ENCODE measurements at places on chromosomes 5 and 9.

GRCh38 chr9:123440256-123440655 is 84.3 kb downstream of the CRB2 start:
- no peak for DNase-seq

DNA sequence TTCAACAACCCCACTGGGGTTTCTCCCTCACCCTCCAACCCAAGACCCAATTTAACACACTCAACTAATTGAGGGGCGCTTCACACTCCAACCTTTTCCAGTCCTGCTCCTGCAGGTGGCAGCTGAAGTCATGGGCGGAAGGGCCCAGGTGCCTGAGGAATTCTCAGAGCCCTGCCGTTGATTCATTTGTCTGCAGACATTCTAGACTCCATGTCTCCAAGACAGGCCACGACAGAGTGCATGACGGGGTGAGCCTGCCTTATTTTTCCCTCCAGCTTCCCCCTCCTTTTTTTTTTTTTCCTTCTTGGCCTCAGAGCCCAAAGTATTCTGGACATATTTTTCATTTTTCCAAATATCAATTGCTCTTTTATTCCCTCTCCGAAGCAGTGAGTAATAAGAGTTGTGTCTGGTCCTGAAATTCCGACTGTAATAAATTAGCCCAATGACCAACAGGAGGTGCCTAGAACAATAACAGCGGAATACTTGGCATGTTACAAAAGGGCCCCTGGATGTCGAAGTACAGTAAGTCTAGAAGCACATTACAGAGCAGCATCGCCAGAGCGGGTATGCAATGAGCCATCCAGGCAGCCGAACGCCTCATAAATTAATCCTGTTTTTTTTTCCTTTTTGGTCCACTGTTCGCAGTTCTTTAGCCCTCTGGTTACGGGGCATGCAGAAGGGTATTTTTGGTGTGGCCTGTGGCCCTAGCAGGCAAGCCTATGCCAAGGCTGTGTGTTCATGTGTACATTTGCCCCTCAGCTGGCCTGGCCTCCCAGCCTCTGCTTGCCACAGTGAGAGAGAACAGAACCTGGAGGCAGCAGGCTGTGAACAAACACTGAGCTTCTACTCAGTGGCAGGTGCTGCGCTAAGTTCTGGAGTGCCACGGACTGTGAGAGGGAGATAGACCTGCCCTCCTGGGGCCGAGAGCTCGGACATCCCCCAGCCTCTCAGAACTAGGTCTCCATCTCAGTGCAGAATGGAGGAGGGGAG is 8.6 kb upstream of the SMIM23 start:
- no peak for DNase-seq

DNA sequence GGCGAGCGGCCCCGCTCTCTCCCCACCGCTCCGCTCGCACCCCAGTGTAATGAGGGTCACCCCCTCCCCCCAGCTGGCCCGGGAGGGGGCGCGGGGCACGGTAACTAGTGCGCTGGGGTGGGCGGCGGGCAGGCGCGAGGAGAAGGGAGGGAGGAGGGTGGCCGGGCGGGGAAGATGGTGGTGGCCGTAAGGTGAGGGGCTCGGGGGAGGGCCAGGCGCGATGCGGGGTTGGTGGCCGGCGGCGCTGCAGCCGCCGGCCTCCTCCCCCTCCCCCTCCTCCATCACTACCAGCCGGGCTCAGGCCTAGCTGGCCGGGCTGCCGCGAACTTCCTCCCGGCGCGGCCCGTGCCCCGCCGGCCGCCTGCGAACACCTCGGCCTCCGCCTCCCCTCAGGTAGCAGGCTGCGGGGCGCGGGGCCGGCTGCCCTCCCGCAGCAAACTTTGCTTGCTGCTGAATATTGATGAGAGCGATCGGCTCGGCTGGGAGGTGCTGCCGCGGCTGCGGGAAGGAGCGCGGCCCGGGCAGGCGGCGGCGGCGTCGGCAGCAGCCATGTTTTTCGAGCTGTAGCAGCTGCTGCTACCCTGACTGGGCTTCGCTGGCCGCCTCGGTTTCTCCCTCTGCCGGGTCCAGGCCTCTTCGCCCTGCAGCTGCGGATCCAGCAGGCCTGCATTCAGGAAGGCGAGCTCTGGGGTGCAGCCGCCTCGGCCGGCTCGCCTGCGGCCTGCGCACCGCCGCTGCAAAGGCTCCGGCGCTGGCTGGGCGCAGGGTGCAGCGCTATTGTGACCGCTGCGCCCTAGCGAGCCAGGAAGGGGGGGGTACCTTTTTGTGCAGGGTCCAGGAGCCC is 502 bp downstream of the NSD1 start:
- DNase-seq: no peak

- DNase-seq: no peak
Measured at GRCh38 chr9:115170358-115171073, 52.6 kb upstream of the TNC start.

DNA sequence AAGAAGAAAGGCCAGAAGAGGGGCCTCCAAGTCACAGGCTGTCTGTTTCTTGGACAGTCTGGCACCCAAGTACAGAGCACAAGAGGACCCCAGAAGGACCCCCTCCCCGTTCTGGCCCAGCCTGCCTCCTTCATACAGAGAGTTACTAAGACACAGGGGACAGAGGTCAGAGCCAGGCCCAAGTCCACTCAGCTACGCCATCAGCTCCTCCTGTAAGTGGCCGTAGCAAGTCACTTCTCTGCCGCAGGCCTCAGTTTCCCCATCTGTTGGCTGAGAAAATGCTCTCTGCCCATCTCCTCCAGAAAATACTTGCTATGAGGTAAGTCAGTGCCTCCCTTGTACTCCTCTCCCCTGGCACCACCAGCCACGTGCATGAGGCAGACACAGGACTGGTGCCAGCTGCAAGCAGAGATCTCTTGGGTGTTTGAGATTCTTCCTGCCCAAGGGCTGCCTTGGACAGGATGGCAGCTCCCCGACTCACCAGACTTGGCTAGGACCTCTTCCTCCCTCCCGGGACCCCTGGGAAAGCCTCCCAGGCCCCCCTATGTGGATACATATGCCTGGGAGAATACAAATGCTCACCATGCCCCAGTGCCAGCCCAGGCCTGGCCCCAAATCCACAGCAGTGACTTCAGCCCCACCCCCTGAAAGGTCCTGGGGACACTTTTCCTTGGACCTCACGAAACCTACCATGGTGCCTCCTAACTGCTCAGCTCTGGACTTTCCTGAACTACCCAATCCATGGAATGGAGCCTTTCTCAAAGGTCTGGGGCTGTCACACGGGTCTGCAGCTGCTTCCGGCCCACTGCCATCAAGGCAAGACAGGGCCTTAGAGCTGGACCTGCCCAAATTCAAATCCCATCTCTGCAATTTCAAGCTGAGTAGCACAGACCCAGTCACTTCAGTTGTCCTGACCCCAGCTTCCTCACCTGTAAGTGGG is 5.1 kb downstream of the EEIG1 start:
- no peak for DNase-seq

- DNase-seq: no peak
Measured at GRCh38 chr5:58444805-58445204, 15.1 kb downstream of the PLK2 start.

DNA sequence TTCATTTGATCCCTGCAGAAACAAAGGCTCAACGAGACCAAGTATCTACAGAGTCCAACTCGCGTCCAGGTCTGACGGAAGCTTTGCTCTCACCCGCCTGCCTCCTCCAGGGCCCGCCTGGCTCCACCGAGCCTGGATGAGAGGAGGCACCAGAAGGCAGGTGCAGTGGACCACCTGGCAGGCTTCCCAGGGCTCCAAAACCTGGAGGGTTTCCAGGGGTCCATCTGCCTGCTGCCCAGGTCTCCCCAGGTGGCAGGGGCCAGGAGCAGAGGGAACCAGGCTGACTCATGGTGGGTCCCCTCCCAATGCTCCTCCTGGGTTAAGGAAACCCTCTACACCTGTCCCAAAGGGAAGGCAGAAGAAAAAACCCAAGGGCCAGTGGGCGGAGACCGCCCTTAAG is 59.5 kb downstream of the VAV2 start:
- DNase-seq: no peak

GRCh38 chr5:124089578-124089977 is 577.6 kb downstream of the CSNK1G3 start:
- DNase-seq: no peak

DNA sequence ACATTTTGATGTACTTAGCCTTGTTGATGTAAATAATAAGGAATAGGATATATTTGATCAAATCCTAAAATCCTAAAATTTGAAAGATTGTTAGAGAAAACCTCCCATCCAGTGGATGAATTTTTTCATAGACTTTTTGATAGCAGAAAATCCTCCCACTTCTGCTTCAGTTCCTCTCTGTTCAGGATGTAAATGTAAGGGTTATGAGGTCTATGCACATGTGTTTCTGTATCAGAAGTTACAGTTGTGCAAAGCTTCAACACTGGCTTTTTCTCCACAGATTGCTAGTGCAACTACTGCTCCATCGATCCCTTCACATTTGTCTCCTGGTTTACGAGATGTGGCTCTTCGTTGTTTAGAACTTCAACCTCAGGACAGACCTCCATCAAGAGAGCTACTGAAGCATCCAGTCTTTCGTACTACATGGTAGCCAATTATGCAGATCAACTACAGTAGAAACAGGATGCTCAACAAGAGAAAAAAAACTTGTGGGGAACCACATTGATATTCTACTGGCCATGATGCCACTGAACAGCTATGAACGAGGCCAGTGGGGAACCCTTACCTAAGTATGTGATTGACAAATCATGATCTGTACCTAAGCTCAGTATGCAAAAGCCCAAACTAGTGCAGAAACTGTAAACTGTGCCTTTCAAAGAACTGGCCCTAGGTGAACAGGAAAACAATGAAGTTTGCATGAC is 16.0 kb upstream of the SETD9 start:
- no peak for DNase-seq

GRCh38 chr9:120377268-120378159 is 202.5 kb downstream of the CDK5RAP2 start:
- DNase-seq: no peak

DNA sequence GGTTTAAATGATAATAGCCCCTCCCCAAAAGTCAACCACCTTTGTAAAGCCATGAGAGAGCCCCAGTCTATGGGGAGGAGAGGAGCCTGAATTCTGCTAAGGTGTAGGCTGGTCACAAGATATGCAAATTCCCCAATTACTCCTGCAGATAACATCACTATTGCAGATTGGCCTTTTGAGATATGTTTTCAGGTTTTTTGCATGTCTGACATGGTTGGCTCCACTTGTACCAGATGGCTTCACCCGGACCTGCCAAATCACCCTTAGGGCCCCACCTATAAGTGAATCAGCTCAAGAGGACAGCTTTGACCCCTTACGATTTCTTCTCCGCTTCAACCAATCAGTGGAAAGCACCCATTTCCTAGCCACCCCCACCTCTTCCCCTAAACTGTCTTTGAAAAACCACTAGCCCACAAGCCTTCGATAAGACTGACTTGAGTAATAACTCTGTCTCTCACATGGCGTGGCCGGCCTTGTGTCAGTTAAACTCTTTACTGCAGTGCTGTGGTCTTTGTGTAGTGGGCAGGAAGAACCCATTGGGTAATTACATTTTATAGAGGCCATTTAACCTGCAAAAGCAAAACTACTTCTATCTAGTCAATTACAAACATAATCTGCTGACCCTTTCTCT is 69.7 kb downstream of the PRLR start:
- no peak for DNase-seq

GRCh38 chr9:136264031-136264430 is 18.4 kb upstream of the QSOX2 start:
- no peak for DNase-seq

GRCh38 chr9:36959681-36960574 is 74.1 kb downstream of the PAX5 start:
- DNase-seq: no peak

DNA sequence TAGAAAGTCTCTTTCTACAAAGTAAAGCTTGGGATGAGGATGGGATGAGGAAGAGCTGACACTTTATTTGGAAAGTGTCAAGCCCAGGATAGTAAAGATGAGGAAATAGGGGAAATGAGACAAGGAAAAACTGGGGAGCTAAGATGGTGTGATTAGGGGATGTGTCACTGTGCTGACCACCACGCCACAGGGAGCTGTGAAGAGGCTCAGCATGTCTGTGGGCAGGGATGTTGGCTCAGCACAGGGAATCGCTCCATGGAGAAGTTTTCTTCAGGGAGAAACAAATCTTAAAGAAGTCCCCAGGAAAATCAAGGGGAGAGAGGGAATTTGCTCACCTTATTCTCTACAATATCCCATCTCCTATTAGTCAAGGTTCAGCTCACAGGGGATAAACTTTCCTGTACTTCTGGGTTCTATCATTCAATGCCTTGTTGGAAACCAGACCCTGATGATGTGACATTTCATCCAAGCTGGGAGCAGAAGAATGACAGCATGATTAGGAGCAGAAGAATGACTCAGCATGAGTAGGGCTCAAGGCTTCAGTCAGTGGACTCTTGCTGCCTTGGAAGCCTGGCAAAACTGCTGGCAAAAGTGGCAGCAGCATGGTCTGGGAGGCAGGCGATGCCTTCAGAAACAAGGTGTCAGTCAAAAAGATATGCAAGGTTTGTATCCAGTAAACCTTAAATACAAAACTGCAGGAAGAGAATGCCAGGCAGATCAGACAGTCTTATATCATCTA is 4.9 kb downstream of the HSPB3 start:
- DNase-seq: no peak

DNA sequence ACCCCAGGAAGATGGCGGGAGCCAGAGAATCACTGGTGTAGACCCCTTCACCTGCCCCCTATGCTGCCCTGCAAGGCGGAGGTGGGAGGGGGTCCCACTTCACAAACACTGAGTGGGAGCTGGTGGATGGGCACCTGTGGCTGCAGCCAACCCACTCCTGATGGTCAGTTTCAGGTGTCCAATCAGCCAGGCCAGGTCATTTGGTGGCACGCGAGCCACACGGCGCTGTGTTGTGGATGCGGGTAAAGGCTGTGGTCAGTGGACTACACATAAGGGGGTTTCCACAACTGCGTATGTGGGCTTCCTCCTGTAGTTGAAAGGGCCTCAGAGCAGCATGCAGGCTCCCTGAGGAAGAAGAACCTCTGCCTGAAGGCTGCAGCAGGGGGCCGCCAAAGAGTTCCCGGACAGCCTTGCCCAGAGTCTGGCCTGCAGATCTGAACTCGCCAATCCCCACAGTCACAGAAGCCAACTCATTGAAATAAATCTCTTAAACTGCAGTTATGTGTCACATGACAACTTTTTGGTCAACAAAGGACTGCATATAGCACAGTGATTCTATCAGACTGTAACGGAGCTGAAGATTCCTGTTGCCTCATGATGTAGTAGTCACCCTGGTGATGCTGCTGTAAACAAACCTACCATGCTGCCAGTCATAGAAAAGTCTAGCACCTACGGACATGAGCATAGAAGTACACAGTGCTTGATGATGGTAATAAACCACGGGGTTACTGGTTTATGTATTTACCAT is 284.7 kb upstream of the IRX2 start:
- no peak for DNase-seq

GRCh38 chr9:131856105-131856504 is 116.2 kb upstream of the RAPGEF1 start:
- no peak for DNase-seq

DNA sequence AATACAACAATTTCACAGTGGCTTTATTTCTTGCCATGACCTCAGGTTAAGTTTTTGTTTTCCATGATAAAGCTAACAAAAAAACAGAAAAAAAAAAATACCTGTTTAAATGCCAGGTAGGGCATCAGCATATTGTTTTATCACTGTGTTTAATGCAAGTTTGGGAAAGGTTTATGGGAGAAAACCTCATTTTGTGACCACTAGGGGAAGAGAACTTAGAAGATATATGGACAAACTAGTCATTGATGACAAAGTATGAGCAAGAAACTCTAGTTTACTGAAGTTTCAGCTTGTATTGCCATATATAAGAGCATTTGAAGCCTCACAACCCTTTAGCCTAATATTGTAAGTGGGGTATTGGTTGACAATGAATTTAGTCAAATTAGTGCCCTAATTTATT is 1431.4 kb upstream of the CDH18 start:
- no peak for DNase-seq
